ENCODE measurements at places on chromosomes 2 and 18.
A peak's percentile ranks its signal among the peaks of the same experiment; 100 is the strongest.

DNA sequence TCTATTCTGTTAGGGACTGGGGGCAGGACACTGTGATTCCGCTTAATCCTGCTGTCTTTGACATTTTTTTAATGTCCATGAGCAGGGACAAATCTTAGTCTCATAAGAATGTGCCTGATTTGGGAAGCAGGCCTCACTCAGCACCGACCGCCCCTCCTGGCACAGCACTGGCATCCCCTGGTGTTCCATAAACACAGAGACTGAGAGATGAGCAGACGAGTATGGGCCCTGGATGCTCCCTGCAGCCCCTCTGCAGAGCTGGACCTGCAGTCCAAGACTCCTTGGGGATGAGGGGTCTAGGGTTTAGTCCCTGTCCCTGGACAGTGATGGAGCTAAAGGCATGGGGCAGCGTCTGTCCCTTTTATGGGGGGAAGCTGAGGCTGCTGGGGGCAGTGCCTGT, 81.6 kb downstream of the NDUFA10 start:
- DNase-seq = no peak

GRCh38 chr18:36128530-36128870, 640 bp downstream of the SLC39A6 start:
- DNase-seq = peak; percentile 29

DNA sequence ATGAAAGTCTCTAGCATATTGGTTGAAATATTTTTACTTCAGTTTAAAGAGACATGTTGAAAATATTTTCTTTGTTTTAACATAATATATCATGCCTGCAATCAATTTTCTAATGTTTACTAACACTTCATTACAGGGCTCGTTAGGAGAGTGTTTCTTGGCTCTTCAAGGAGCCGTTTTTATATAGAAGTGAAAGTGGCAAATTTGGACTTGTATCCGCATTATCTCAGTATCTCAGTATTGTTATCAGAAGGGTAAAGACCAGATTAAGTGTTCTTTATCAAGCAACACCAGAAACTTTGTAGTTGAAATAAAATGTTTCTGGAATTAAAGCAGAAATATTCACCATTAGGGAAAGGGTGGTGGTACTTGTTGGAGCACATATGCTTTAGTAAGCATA, 97.8 kb downstream of the BABAM2 start:
- DNase-seq = no peak

DNA sequence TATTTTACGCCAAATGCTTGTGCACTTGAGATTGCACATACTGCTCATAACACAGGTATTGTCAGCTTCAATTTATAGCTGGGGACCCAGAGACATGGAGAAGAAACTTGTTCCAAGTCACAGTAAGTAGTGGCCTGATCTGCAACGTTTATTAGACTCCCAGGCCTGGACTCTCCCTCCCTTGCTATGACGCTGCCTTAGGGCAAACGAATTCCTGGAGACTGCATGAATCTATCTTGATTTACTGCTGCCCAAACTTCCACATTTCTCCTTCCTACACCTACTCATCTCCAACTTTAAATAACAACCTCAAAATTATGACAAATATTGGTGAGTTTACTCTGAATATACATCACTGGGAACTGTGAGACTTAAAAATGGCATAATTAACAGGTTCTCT, 145.1 kb upstream of the CCDC195 start:
- no peak for DNase-seq

DNA sequence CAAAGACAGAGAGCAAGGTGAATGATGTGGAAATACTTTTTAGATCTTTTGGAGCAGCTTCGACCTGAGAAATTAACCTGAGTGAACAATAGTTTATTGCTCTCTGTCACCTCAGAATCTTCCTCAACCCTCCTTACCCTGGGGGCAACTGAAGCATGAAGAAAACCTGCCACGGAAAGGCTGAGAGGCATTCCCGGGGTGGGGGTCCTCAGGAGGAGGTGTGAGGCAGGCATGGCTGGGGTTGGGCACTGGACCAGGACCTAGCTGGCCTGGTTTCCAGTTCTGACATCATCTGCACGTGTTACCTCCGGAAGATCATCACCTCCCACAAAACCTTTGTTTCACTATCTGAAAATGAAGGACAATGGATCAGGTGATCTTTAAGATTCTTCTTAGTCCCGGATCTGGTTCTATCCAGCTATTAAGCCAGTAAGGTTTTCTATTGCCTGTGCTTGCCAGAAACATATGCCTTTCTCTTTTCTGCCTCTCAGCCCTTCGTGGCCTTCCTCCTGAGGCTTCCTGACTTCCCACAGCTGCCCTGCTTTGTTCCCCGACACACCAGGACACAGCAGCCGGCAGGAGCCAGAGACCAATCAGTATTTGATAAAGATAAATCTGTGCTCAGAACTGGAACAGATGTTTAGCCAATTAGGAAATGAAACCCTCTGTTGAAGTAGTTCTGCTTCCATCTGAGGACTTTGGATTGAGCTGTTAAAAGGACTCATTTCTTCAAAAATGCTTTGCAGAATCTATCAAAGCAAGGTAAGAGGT, 232.5 kb downstream of the TDRD15 start:
- no peak for DNase-seq

- peak; percentile 49 for DNase-seq
Measured at GRCh38 chr2:45008296-45009129, 739 bp downstream of the SIX2 start.

DNA sequence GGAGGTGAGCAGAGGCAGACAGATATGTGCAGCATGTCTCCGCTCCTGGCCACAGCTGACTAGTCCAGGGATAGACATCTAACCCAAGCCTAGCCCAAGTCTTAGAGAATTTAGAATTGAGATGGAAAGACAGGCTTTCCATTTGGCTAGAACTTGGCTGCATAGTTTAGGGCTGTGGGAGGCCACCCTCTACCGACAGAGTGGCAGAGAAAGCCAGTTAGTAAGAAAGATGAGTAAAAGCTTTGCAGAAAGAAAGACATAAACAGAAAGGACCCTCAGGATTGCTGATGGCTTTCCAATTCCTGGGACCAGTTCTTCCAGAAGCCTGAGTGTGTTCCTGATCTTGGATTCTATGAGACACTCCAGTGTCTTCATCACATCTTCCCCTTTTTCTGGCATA, 62.1 kb downstream of the DYM start:
- DNase-seq = no peak

DNA sequence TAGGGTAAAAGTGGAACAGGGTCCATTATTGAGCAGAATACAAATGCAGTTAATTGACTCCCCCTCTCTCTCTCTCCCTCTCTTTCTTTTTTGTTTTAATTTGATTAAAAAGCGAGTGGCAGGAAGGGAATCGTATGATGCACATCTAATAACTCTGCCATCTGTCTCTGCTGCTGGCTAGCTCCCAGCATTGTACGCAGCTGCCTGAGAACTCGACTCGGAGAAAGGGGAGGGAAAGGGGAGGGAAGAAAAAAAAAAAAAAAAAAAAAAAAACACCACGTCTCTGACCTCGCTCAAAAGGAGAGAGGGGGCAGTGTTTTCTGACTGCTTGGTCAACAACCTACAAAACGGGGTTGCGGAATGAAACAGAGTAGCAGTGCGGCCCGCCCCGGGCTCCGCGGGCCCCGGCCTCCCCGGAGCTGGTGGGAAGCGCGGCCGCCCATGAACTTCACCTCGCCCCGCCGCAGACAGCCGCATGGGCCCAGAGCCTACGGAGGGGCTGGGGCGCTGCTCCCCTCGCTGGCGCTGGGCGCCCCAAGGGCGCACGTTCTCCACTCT, 265.7 kb downstream of the TCF4 start:
- peak; percentile 71 for DNase-seq

GRCh38 chr2:113892004-113892710, 2.3 kb downstream of the ACTR3 start:
- DNase-seq = no peak

- no peak for DNase-seq
Measured at GRCh38 chr2:209456489-209456888, 32.6 kb downstream of the MAP2 start.

GRCh38 chr2:186059096-186059495, 320.5 kb downstream of the FSIP2 start:
- no peak for DNase-seq

DNA sequence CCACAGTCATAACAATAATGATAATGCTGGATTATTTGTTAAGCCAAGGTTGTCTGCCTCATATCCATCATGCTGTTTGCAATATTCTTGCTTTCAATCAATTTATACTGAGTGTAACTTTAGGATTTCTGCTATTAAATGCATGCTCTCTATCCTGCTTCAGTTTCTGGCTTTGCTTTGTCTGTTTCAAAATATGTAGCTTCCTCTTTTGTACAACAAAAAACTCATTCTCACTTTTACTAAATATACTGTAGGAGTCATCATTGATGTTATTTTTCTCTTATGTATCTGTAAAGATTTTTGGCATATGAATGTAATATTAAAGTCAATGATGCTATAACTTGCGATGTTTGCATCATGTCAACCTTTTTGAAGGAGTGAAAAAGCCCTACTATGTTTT, 149.3 kb downstream of the GPD2 start:
- DNase-seq = no peak

DNA sequence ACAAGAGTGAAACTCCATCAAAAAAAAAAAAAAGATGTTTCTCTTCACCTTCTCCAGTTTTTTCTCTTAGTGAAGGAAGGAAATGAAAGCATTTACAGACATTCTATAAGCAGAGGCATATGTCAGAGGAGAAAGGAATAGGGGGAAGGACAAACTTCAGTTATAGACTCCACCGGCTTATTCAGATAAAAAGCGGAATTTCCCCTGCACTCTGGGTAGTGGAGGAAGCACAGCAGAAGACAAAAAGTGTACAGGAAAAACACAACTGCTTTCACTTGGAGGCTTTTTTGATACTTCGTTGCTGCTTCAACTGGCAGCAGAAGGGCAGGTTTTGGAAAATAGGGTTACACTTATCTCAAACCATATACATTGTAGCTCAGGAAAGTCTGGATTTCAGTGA, 3.2 kb upstream of the MGAT4A start:
- DNase-seq = no peak

GRCh38 chr2:14134771-14135170, 497.7 kb upstream of the LRATD1 start:
- DNase-seq = no peak

GRCh38 chr18:11387880-11388279, 221.5 kb upstream of the SLC35G4 start:
- peak; percentile 45 for DNase-seq
